ENCODE measurements at places on chromosomes 12 and 14.
A peak's percentile ranks its signal among the peaks of the same experiment; 100 is the strongest.

GRCh38 chr12:6461401-6462233 lies 8.9 kb downstream of the VAMP1 start:
- DNase-seq: peak; percentile 65

DNA sequence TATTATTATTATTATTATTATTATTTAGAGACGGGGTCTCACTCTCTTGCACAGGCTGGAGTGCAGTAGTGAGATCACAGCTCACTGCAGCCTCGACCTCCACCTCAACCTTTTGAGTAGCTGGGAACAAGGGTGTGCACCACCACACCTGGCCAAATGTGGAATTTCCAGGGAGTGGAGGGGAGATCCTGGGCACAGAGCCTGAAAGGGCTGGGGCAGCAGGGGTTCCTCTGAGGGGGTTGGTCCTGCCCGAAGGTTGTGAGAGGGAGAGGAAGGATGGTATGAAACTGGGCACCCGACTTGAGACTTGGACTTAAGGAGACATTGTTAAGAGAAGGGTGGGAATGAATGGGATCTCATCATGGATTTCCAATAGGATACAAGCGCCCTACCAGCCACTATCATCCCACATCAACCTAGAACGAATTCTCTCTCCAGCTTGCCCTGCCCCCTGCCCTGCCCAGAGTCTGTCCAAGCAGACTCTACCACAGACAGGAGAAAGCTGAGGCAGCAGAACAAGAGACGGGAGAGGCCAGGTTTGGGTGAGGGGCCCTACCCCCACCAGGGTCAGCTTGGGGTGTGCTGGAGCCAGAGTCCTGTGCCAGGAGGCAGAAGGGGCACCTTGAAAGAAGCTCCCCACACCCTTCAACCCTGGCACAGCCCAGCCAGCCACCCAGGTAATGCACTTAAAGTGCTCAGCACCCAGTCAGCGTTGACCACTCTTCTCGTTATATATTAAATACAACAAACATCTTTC lies 2.4 kb upstream of the DYNC1H1 start:
- no peak for DNase-seq

DNA sequence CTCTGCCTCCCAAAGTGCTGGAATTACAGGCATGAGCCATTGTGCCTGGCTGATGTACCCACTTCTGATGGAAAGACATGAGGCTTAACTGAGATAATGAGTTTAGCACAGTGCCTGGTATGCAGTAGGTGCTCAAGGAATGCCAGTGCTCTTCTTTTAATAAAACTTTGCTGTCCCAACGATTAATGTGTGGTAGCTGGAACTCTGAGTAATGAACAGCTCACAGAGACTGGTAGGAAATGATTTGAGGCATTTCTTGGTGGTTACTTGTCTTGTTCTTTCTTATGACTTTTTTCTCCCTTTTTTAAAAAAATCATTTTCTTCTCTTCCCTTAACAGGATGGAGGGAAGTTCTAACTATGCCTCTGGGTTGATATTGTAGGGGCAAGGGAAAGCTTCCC lies 235.7 kb upstream of the PWP1 start:
- DNase-seq: no peak

GRCh38 chr12:31773223-31773750 lies 44.5 kb upstream of the AMN1 start:
- no peak for DNase-seq

GRCh38 chr14:23299986-23300686 lies 2.5 kb downstream of the PPP1R3E start:
- DNase-seq: no peak

DNA sequence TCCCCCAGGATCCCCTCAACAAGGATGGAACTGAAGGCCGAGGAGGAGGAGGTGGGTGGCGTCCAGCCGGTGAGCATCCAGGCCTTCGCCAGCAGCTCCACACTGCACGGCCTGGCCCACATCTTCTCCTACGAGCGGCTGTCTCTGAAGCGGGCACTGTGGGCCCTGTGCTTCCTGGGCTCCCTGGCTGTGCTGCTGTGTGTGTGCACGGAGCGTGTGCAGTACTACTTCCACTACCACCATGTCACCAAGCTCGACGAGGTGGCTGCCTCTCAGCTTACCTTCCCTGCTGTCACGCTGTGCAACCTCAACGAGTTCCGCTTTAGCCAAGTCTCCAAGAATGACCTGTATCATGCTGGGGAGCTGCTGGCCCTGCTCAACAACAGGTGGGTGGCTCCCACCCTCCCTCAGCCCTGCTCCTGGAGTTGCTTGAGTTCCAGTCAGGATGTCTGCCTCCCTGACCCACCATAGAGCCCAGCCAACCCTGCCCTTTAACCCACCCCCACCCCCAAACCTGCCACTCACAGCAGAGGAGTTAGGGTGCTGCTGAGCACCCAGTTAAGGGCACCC lies 1.4 kb downstream of the ASIC1 start:
- DNase-seq: no peak

GRCh38 chr12:12890543-12891079 lies 751 bp upstream of the GPRC5A start:
- DNase-seq: no peak

- no peak for DNase-seq
Observed at GRCh38 chr12:3336606-3337311, 154.2 kb upstream of the PRMT8 start.

GRCh38 chr12:14613718-14614117 lies 46.0 kb upstream of the PLBD1 start:
- no peak for DNase-seq

DNA sequence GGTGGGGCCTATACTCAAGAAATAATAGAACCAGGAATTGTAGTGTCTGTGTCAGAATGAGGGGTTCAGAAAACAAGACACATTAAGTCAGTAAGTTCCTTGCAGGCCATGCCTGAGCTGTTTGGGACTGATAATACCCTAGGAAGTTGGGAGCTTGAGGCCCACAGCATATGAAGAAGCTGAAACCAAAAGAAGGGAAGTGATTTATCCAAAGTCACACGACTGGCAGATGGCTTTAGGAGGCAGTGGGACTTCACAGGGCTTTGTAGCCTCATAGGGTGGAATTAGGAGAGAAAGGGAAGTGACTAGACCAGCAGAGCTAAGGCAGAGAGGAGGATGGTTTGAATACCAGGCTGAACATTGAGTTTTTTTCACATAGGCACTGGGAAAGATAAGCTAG lies 56.6 kb upstream of the SRSF5 start:
- no peak for DNase-seq

- no peak for DNase-seq
Observed at GRCh38 chr12:53989227-53990113, 4.5 kb downstream of the HOXC10 start.

DNA sequence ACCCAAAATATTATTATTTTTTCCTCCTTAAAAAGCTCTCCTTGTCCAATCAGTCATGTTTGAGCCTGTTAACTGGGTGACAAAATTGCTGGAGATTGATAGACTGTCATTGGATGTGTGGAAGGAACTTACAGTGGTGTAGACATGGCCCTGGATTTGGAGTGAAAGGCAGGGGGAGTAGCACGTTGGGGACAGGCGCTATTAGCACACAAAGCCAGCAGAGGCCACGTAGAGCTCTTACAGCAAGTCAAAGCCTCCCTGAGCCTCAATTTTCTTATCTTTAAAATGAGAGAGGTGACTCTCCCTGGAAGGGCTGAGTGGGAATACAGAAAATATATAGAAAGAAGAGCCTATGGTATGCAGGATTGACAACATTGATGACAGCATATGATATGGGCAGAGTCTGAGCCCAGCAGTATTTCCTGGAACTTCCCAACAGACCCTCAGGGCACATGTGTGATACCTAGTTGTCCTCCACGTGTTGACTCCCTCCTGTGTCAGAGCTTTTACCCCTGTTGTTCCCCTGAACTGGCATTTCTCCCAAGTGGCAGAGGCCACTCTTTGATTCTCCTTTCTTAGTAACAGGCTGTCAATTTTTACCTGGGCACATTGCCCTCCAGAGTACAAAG lies 504.9 kb downstream of the VRK1 start:
- DNase-seq: no peak

GRCh38 chr14:53964249-53964648 lies 7.6 kb upstream of the BMP4 start:
- no peak for DNase-seq

DNA sequence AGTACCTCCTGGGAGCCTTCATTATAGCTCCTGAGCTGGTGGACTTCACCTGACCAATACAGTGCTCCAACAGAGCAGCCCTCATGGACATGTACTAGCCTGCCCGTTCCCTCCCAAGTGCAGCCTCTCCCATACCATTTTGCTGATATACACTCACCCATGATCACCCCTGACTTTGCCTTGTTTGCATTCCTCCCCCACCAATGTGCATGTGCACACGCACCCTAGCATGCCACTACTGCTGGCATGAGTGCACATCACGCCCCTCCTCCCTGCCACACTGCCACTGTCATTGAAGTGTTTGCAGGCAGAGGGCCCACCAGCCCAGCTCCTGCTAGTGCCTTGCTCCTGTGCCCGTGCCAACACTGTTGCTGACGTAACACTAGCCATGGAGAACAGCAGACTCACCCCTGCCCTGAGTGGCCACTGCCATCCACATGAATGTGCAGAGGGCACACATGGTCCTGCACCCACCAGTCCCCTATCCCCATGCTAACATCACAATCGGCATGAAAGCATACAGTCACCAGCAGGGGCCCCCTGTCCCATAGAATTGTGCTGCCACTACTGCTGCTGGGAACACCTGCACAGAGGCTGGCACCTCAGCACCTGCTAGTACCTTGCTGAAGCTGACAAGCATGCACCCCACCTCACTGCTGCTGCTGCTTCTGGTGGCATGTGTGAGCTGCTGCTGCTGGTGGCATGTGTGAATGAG lies 110.3 kb downstream of the SINHCAF start:
- no peak for DNase-seq

DNA sequence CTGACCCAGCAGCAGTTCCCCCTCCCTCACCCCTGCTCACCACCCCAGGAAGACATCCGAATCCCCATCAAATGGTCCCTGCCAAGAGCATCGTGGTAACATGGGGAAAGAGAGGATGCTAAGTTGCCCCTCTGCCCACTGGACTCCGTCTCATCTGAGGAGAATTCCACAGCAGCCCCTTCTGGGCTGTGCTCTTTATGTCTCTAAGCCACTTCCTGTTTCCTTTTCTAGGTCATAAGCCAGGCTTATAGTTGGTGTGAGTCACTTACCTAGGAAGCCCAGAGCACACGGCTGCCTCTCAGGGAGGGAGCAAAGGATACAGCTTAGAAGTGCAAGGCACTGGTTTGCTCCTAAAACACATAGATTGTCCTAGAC lies 76.0 kb downstream of the VCPKMT start:
- DNase-seq: no peak

- no peak for DNase-seq
Observed at GRCh38 chr12:1607940-1608712, 13.7 kb upstream of the FBXL14 start.

GRCh38 chr14:81946375-81946774 lies 412.7 kb upstream of the SEL1L start:
- DNase-seq: no peak

DNA sequence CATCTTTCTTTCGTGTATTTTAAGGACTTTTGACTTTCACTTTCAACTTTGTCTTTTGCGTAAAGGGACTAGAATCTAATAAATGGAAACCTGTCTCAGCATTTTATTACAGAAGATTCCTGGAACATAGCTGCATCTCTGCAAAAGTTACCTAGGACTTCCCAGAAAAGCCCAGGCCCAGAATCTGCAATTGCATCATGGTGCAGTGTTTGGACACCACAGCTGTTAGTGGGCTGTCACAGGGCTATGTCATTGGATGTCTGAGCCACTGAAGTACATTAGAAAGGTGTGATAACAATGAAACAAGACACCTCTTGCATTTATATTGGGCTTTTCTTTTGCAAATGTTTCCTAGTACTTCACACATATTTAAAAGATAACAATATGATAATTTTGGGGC lies 199.9 kb upstream of the IGF1 start:
- DNase-seq: no peak

Measured in stimulated activated CD8-positive, alpha-beta memory T cell treated with anti-CD3 and anti-CD28 coated beads, Interleukin-7, amount 100 ng/mL, for 1 hour (primary cell).